Cerebellum (tissue), 4 donors: ENCODE measurements at places on chromosomes 7 and 10. TPM values are rescaled to one million over a fixed set of nuclear protein-coding genes. Genes with fewer than 3 reads are reported as not detected.

- DNase-seq, result no peak
Observed at GRCh38 chr10:93821051-93821772, 63.5 kb downstream of the LGI1 start.

TMEM26 gene
- 2.4 TPM for total RNA-seq

DNA sequence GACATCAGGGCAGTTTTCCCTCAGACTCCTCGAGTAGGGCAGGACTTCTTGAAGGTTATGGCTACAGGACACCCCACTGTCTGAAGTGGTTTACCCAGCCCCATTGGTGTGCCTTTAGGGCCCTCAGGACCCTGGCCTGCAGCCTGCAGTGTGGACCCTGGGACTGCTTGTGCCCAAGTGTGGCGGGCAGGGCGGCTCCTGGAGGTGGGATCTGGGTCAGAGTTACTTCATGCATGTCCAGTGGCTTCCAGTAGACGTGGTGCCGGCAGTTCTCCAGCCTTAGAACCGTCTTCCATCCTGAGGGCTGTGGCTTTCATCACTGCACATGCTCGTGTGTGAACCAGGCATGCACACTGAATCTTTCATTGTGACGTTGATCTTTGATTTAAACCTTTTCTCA, 16.7 kb downstream of the EIF3B start:
- no peak for DNase-seq

DNA sequence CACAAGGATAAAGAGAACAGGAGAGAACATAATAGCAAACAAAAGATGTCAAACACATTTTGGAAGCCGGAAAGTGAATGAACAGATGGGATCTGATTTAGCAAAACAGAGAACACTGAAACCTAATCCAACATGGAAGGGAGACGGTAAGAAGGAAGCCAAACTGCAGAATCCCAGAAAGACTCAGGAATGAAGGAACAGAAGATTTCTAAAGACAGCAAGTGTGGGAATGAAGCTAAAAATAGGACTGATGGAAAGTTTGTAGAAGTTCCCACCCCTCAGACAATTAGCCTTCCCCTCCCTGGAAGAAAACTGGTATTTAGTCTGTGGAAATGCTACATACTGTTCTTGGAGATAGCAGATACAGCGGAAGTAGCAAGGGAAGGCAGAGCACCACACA, 40.8 kb downstream of the SLC16A12 start:
- no peak for DNase-seq

GRCh38 chr10:95451150-95451549, 110.0 kb downstream of the SORBS1 start:
- DNase-seq, result no peak

GSDME gene
- total RNA-seq, result 31.3 TPM

DNA sequence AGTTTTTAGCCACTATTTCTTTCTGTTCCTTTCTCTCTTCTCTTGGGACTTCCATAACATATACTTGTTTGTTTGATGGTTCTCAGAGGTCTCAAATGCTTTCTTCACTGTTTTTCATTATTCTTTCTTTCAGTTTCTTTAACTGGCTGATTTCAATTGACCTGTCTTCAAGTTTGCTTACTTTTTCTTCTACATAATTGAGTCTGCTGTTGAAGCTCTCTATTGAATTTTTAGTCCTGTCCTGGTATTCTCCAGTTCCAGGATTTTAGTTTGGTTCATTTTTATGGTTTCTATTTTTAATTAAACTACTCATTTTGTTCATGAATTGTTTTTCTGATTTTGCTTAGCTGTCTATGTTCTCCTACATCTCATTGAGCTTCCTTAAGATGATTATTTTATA, 1305.3 kb upstream of the CELF2 start:
- DNase-seq, result no peak

DNA sequence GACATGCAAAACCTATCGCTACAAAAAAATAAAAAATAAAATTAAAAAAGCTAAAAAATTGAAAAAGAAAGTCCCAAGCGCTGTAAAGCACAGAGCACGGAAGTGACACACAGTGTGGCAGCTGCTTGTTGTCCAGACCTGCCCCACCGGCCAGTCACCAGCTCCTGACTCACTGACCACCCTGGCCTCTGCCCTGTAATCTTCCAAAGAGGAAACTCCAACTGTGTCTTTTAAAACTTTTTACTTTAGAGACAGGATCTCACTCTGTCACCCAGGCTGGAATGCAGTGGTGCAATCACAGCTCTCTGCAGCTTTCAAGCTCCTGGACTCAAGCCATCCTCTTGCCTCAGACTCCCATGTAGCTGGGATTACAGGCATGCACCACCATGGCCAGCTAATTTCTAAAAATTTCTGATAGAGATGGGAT, 23.6 kb downstream of the GNA12 start:
- no peak for DNase-seq

SLC18A3 gene
- 3.4 TPM for total RNA-seq

- no peak for DNase-seq
Observed at GRCh38 chr10:28722065-28722803, 44.9 kb downstream of the BAMBI start.

DNA sequence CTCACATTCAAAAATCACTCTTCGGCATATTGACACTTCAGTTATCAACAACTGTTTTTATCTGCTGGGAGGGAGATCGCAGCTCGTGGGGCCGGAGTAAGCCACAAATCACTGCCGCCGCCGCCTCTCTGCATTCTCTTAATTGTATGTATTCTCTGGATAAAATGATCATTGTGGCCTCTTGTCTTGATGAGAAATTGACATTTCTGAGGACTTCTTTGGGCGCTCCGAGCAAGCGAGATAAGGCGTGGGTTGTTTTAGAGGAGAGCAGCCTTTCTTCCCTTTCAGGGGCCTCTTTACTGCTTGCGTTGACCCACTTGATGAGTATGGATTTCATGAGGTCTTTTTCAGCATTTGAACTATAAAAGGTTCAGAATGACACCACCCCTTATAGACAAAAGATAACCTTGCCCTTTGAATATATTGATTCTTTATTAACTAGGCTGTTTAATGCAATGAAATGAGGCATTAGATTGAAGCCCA, 130.6 kb downstream of the EBF3 start:
- DNase-seq, result no peak

DNA sequence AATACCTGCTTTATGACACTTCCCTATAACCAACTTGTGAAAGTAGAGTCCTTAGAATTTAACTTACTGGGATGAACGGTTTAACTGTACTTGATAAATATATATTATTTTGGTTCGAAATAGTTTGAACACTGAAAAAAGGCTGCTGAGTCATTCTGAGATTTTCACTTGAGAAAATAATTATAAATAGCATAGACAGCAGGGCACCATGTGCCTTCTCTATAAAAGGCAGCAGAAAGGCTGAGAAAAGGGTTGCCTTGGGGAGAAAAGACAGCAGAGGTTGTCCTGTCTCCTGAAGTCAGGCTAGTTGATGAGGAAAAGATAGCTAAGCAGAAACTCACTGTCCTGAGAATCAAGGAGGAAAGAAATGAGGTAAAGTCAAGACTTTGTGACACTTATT, 92.4 kb downstream of the CTTNBP2 start:
- no peak for DNase-seq

DNA sequence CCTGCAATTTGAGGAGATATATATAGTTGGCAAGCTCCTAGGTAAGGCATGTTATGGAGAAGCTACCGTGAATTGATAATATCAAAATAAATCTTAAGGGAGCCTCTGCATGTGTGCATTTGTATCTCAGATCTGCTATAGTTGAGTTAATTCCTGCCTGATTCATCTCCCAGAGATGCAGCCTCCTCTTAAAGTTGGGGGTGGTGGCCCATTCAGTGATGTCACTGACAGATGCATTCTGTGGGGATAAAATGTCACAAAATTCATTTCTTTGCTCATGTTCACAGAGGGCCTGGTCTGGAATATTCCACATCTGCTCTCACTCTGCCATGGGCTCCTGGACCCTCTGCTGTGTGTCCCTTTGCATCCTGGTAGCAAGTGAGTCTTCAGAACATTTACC, 185.8 kb upstream of the PRSS1 start:
- no peak for DNase-seq

DNA sequence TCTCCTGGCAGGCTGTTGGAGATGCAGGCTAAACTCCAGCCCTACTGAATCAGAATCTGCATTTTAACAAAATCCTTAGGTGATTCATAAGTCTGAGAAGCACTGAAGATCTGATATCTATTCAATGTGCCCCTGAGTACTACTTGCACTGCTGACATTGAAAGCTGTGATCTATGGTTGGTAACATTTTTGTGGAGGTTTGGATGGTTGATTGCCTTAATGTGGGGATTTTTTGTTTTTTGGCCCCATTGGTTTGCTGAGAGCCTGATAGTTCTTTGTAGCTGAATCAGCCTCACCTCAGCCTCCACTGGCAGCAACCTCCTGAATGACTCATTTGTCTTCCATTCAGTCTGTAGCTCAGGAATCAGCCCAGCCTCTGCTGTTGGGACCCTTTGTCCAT, 14.7 kb upstream of the LRRN3 start:
- no peak for DNase-seq

DNA sequence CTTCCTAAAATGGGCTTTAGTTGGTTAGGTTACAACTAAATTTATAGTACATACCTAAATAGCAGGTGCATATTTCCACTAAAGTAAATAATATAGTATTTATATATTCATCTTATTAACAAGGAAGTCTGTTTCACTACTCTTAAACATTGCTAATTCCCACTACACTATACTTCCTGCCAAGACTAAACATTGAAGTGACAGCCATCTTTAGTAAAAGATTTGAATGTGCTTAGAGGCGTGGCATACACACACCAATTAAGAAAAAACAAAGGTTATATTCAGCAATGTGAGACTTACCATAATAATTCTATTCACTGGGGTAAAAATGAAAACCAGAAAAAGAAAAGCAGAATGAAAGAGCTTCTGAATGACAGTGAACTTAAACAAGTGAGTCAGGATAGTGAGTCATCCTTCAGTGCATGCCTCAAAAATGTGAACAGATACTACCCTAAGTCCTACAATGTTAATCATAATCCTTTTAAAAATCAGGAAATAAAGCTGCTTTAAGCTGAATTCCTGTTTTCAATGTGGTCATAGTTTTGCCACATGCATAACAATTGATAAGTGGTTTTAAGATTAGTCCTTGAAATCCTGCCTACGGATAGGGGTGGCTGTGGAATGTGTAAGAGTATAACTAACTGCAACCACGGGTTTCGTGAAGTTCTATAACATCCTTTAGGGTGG, 59.4 kb downstream of the USP6NL start:
- no peak for DNase-seq
